ENCODE measurements at places on chromosomes 3 and 15.

DNA sequence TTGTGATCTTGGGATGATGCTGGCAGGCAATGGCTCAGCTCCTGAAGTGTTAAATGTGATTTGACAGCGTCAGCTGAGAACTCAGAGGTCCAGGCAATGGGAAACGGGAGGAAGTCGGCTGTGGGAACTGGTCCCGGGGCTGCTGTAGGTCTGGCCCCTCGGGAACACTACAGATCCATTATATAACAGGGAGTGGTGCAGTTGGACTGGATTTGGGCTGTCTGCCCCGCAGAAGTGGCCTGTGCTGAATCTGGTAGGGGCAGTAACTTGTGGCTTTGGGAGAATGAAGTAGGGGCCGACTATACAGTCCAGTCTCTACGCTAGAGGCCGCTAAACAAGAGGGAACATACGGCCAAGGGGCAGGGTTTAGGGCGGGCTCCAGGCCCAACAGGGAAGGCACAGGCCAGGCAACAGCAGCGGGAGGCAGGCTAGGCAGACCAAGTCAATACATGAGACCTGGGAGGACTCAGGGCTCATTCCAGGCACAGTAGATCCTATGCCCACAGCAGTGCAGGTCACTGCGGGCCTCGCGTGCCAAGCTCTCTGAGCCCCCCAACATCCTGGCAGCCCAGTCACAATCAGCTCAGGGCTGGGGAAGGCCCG, 20.3 kb upstream of the IL16 start:
- no peak for DNase-seq

DNA sequence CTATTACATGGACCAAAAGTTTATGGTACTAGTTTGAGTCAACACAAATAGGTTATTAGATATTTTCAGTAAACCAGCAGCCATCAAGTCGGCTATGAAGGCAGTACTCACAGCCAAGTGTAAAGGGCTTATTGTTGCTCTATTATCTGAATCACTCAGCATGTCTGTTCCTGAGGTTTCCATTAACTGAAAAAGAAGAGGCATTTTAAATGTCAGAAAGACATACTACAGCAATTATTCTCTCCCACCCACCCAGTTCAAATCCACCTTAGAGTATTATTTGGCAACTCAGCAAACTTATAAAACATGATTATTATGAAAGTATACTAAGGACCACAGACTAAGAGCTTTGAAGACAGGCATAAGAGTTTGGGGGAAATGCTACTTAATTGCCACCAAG, 93.1 kb downstream of the BTD start:
- no peak for DNase-seq

DNA sequence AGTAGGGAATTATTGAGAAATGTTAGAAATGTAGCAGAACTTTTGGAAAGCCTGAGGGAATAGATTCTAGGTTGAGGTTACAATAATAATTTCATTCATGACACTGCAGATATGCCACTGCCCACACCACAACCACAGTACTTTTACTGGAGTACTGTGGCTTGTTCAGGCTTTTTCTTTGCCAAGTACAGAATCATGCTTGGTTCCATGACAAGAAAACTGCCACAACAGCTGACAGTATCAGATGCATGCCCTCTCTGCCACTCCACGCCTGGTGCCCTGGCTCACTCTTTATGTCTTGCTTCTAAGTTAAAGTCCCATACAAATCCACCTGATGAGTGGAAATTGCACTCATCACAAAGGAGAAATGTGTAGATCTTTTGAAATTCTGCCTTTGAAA, 398.6 kb downstream of the ZIC1 start:
- DNase-seq, result no peak

DNA sequence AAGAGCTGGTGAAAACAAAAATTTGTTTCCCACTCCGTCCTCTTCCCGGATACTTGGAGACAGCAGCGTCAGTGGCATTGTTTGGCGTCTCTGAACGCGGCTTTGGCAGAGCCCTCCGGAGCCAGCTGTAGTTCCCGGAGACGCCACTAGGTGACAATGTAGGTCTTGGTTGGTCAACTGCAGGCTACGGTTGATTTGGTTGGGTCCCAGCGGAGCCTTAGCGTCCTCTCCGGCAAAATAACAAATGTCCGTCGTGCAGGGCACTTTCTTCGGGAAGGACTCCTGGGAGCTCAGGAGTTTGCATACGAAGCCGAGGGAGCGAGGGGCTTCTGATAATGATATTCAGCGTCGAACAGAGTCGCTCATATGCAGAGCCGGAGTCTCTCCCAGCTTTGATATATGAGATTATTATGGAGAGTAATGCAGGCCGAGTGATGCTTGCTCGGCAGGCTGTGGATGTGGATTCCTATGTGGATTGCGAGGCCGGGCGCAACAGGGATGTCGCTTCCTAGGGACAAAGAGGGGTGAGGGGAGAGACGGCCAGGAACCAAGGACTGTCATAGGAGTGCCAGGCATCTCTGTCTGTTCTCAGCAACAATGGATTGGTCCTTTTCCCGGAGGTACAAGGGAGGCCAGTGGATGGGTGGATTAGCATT, 74.8 kb downstream of the IL20RB start:
- DNase-seq, result peak; percentile 49

- DNase-seq, result no peak
These were observed 8.8 kb upstream of the GRAMD1C start for GRCh38 chr3:113829576-113830354.

DNA sequence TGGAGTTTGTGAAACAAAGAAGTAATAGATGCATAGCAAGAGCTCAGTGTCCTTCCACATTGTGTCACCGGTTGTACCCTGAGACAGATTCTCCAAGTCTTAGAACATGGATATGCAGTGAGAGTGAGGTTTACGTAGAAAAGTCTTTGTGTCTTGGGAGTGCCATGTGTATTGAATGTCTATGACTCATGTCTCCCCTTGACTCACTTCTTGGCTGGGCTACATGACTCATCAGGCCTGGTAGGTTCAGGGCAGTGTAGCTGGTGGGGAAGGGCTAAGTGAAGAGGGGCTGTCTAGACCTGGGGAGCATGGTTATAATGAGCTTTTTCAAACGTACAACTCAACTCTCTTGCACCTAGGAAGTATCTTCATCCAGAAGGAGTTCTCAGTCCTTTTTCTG, 167.4 kb downstream of the GAP43 start:
- no peak for DNase-seq

DNA sequence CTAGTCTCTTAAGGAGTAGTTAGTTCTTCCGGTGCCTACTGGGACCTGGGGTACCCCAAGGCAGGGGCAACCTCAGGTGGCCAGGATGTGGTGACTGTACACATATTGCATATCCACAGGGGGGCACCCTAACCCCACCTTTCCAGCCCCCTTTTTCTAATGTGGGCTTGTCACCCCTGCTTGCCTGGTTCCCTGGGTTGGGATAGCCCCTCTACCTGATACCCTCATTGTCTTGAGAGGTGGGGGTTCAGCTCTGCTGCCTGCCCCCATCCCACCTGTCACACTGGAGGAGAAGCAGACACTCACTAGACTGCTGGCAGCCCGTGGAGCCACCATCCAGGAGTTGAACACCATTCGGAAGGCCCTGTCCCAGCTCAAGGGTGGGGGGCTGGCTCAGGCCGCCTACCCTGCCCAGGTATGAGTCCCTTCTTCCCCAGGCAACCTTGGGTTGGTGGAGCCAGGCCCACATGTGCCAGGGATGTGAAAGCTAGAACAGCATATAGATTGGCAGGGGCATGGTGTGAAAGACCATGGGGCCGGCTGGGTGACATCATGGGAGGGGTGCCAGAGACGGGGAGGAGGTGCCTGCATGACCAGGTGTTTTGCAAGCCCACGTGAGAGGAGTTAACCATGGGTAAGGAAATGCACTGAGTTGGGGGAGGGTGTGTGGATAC, 4.0 kb downstream of the GLYCTK start:
- DNase-seq, result no peak

DNA sequence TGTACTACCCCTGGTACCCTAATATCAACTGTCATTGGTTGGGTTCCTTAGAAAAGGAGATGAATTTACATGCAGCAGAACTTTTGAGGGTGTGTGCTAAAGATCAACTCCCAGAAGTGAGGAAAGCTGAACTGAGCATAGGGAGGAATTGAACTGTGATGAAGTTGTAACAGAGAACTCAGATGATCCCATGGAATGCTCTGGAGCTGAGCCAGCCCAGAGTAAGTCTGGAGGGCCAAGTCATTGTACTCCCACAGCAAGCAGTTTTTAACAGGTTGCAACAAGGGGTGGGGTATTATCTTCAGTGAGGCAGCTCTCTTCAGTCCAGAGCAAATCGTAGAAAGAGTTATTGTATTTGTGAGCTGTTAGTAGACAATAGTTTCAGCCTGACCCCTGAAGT, 572.3 kb downstream of the PYDC2 start:
- DNase-seq, result no peak

GRCh38 chr15:90545095-90545494, 15.4 kb downstream of the CRTC3 start:
- DNase-seq, result no peak

Measured in substantia nigra (tissue), 51 donors.